ENCODE measurements at places on chromosomes 7 and 10. TPM values are rescaled to one million over a fixed set of nuclear protein-coding genes. Genes with fewer than 3 reads are reported as not detected.

FAM25G gene
- not detected for polyA plus RNA-seq

SLC26A5 gene
- polyA plus RNA-seq: 0.22 TPM

GUSB gene
- polyA plus RNA-seq: 77.7 TPM

BHLHA15 gene
- polyA plus RNA-seq: 0.19 TPM

PDCD4 gene
- 227 TPM for polyA plus RNA-seq

HABP2 gene
- polyA plus RNA-seq: 0.58 TPM

TEX47 gene
- not detected for polyA plus RNA-seq

VSTM4 gene
- polyA plus RNA-seq: 14.2 TPM
